Hematopoietic multipotent progenitor cell treated with erythropoietin and hydrocortisone succinate and interleukin-3 and kit ligand, for 4 days (in vitro differentiated cells): ENCODE measurements at places on chromosomes 7 and 10.

GRCh38 chr7:139457153-139457946 is 26.1 kb downstream of the KLRG2 start:
- no peak for DNase-seq

DNA sequence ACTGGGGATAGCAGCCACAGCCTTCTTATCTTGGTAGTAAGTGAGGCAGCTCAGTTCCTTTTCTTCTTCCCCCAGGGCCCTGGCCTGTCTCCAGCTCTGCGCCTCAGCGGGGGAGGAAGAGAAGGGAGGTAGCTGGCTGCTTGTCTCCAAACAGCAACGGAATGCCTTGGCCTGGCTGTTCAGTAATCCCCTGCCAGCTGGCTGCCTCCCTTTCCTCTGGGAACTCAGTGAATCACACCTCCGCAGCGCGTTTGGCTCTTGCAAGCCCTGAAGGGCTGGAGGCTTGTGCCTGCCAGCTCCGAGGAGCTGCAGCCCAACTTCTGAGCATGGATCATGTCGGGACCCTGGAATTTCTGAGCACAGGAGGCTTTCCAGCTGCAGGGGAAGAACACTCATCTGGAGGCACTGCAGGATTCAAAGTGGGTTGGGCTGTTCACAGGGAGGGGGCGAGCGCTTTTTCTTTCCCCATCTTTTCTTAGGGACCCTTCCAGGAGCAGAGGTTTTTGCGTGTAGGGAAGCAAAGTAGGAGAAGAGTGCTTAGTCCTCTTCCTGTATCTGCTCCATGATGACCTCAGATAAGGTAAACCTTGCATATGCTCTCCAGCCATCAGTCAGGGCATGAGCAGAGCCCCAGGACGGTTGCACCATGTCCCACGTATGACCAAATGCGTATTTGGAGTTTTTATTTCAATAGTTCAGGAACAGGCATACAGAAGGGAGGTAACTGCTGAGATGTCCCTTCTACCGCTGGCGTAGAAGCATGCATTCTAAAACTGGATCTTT is 253.2 kb upstream of the INHBA start:
- DNase-seq, result peak; percentile 96

- no peak for DNase-seq
These were observed 7.7 kb downstream of the FAM180A start for GRCh38 chr7:135740889-135741288.

GRCh38 chr7:99920149-99920548 is 819 bp upstream of the TRIM4 start:
- DNase-seq, result peak; percentile 54

- no peak for DNase-seq
These were observed 254.8 kb upstream of the PITRM1 start for GRCh38 chr10:3427347-3427746.

GRCh38 chr10:21385536-21385935 is 139.9 kb downstream of the SKIDA1 start:
- DNase-seq, result no peak

DNA sequence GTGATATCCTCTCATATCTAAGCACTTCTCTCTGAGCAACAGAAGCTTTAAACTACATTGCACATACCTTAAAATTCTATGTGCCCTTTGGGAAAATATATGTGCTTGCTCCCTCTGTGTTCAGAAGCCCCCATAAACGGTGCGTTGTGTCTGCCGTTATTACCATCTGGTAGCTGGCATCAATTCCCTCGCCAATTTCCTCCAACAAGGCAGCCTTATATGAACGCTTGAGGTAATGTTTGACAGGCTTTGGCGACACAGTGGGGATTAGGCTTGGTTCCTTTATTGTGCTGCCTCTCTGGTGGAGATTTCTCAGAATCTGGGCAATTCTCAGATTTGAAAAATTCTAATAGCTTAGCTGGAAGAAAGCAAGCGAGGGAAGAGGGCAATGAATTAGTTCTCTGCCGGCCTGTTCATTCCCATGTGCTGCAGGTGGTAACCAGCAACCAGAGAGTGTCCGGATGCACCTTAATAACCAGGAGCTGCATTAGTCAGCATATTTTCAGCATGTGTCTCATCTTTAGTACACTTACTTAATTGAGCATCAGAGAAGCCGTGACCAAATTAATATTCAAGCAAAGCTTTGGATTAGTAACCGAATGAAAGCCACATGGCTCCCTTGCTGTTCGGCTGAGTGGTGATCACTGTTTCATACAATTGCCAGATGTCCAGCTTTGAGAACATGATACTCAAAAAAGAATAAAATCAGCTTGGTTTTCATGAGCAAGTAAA is 7.3 kb upstream of the PPP1R17 start:
- DNase-seq, result no peak

GRCh38 chr7:45726883-45727282 is 146.0 kb downstream of the CCDC201 start:
- DNase-seq, result no peak
